ENCODE measurements at places on chromosomes 2 and 18.

- DNase-seq, result no peak
Observed at GRCh38 chr2:200308546-200309295, 2.2 kb downstream of the SPATS2L start.

- no peak for DNase-seq
Observed at GRCh38 chr2:43412114-43412753, 183.6 kb downstream of the THADA start.

DNA sequence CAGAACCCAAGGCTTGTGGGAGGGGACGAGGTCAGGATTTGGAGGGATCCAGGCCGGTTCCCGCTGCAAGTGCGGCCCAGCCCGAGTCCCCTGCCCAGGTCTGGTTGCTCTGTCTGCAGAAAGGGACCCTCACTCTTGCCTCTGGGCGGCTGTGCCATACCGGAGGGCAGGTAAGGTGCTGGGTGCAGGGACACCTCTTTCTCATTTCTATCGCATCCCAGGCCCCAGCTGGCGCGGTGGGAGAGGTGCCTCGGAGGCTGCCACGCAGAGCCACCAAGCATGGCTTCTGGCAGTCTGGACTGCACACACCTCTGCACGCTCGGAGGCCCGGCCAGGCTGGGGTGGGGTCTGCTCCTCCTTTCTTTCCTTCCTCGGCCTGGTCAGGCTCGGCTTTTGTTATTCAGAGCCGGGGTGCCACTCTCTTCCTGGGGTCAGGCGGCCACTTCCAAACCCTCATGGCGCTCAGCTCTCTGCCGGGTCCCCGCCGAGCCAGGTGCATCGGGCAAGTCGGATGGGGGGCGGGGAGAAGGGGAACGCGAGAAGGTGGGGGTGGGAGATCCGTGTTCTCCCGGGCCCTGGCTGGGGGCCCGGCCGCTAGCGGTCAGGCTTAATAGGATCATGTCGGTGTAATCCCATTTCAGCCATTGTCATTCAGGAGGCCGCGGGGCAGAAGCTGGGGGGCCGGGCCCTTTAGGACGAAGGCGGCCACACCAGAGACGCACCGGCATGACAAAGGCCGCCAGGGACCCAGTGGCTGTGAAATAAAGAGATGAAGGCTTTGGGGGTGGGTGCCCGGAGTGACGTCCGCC lies 9.0 kb downstream of the GBX2 start:
- DNase-seq, result no peak

DNA sequence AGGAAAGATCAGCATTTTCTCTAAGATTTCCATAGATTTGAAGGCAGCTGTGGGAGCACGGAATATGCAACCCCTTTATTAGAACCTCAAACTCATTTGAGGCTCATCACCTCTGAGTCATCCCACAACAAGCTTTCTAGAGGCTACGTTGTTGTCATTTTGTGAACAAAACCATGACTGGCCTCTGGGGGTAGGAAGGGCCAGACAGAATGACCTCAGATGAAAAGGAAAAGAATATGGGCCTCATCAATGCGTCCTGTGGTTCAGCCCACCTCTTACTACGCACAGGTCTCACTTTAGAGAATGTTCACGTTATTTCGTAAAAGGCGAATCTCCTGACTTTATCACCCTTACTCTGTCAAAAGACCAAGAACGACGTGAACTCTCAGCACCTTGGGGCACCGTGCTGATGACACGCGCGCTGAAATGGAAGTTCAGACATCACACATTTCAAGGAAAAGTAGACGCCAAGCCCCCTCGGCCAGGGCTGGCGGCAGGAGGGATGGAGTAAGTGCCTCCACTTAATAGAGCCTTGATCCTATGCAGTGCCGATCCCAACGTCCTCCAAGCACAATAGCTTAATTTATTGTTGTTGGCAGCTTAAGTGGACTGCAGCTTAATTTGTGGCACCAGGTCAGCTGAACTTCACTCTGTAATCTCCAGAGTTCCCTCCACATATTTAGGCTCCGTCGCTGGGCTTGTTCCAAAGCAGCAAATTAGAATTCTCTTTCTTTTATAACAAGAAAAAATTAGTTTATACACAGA lies 208.3 kb downstream of the EIPR1 start:
- DNase-seq, result no peak

GRCh38 chr18:35739778-35740177 lies 158.2 kb downstream of the GALNT1 start:
- DNase-seq, result no peak

DNA sequence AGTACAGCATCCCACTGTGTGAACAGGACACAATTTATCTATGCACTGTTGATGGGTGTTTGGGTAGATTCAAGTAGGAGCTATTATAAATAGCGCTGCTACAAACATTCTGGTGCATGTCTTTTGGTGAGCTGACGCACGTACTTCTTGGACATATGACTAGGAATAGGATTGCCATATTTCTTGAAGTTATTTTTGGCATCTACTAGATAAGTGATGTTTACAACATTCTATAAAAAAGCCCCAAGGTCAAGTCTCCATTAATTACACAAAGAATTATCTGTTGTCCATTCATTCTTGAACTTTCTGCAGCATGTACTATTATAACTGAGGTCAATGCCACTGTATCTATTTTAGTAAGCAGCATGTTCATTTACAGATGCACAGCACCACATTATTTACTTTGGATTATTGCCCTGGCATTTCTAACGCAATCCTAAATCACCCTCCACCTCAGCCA lies 225.5 kb upstream of the TMEM200C start:
- no peak for DNase-seq

DNA sequence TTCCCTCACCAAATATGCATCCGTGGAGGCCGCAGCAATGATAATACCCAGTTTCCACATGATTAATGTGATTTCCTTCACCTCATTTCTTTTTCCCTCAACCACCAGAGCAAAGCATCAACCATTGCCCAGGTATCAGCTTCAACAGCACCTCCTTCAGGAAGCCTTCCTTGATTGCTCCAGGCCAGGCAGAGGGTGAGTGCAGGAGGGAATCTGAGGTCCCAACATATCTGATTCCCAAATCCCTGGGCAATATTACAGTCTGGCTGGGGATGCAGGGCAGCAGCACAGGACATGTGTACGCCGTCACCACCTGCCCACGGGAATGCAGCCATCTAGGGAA lies 142.4 kb upstream of the MYCN start:
- no peak for DNase-seq

GRCh38 chr2:134609924-134610513 lies 108.8 kb downstream of the TMEM163 start:
- DNase-seq, result no peak

DNA sequence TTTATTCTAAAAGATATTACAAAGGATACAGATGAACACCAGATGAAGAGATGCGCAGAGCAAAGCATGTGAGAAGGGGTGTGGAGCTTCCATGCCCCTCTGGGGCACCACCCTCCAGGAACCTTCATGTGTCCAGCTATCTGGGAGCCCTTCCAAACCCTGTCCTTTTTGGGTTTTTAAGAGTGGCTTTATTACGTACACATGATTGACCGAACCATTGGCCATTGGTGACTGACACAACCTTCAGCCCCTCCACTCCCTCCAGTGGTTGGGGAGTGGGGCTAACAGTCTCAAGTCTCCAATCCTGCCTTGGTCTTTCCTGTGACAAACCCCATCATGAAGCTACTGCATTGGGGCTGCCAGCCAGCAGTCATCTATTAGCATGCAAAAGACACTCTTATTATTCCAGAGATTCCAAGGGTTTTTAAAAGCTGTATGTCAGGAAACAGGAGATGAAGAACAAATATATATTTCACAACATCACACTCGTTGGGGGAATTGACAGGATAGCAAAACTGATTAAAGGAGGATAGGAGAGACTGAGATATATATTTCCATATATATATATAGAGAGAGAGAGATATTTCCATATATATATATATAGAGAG lies 19.4 kb downstream of the IL1B start:
- DNase-seq, result no peak

GRCh38 chr2:181419129-181419855 lies 37.9 kb upstream of the ITGA4 start:
- DNase-seq, result no peak

- no peak for DNase-seq
Observed at GRCh38 chr2:27977731-27978312, 87.3 kb downstream of the BABAM2 start.

DNA sequence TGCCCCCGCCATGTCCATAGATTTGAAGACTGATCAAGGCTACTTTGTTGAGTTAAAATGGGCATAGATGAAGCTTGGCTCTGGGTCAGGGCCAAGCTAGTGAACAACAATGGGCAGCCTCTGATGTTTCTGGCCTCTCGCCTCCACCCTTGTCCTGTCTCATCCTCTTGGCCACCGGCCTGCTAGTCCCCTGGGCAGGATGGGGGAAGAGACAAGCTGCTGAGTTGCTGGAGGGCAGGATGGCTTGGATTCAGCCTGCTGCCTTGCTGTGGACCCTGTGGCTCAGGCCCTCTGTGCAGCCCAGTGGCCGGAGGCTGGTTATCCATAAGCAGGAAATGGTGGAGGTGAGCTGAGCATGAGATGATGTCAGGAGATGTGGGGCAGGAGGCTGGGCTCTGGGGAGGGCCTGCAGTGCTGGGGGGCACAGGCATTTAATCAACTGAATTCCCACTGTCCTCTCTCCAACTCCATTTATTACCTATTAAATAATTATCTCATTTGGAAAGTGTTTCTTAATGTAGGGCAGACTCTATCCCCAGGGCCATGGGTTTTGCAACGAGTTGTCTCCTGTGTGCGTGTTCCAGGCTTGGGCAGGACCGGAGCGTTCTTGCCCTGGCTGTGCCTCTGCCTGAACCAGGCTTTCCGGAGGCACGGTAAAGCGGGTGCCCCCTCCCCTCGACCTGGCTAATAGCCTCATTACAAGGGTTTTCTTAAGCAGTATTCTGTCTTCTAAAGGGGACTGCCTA lies 122.9 kb downstream of the GLI2 start:
- DNase-seq, result no peak

GRCh38 chr2:46816846-46817726 lies 98.5 kb downstream of the MCFD2 start:
- DNase-seq, result no peak

DNA sequence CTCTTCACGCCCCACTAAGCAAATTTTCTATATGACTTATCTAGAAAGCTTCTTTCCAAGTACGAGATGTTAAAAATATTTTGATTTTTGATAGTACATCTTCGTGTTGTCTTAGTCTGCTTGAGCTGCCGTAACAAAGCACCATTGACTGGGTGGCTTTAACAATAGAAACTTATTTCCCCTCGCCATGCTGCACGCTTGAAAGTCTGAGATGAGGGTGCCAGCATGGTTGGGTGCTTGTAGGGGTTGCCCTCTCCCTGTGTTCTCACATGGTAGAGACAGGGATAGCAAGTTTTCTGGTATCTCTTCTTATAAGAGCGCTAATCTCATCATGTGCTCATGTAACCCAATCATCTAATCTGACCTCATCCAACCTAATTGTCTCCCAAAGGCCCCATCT lies 106.2 kb downstream of the TANC1 start:
- DNase-seq, result no peak

GRCh38 chr2:214127170-214127569 lies 283.7 kb upstream of the VWC2L start:
- no peak for DNase-seq

DNA sequence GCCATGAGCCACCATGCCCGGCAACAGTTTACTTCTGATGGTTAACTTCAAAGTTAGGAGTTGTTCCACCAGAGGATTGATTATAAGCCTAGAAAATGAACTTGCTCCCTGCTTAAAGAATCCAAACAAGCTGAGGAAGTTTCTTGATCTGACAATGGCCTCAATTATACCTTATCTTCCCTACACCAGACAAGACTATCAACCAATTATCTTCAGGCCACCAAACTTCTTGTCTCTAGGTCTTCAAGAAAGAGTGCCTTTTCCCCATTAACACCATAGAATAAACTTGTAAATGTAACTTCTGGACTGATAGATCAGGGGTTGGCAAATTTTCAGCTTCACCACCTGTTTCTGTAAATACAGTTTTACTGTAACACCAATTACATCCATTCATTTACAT lies 15.0 kb downstream of the ZC3H8 start:
- no peak for DNase-seq

- DNase-seq, result no peak
Observed at GRCh38 chr2:104078431-104079157, 775.3 kb upstream of the POU3F3 start.

DNA sequence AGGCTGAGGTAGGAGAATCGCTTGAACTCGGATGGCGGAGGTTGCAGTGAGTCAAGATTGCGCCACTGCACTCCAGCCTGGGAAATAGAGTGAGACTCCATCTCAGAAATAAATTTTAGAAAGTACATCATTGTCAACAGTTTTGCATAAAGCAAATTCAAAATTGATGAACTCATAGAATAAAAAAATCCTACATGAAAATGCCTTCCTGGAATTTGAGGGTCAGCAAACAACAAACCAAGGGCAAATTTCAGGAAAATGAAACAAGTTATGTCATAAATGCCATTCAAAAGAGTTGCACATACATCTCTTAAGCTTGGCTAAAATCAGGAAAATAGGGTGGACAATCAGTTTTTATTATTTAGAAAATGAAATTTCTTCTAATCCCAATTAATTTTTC lies 45.1 kb downstream of the COL5A2 start:
- no peak for DNase-seq

DNA sequence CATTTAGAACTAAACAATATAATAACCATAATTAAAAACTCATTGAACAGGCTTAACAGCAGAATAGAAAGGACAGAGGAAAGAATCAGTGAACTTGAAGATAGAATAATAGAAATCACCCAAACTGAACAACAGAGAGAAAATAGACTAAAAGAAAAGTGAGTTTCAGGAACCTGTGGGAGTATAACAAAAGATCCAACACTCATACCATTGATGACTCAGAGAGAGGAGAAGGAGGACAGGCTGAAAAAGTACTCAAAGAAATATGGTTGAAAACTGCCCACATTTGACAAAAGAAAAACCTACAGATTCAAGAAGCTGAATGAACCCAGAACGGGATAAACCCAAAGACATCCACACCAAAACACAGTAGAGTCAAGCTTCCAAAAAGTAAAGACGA lies 54.2 kb upstream of the FMNL2 start:
- DNase-seq, result no peak

DNA sequence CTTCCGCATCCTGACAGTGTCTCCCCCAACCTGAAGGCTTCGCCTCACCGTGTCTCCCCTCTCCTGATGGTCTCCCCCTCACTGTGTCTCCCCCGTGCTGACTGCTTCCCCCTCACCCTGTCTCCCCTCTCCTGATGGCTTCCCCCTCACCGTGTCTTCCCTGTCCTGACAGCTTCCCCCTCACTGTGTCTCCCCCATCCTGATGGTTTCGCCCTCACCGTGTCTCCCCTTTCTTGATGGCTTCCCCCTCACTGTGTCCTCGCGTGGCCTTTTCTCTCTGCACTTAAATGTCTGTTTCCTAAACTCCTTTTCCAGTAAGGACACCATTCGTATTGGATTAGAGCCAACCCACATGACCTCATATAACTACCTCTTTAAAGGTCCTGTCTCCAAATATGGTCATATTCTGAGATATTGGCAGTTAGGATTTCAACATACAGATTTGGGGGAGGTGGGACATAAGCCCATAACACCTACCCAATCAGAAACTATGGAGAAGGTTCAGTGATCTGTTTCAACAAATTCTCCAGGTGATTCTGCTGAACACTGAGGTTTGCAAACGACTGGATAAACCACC lies 47.9 kb upstream of the RAB27B start:
- DNase-seq, result no peak

GRCh38 chr2:222268311-222268990 lies 30.3 kb downstream of the PAX3 start:
- DNase-seq, result no peak

GRCh38 chr2:211225784-211226183 lies 669.4 kb downstream of the CPS1 start:
- DNase-seq, result no peak

- no peak for DNase-seq
Observed at GRCh38 chr2:217950401-217950871, 52.4 kb downstream of the TNS1 start.

GRCh38 chr2:217695033-217695520 lies 307.7 kb downstream of the TNS1 start:
- DNase-seq, result no peak

- no peak for DNase-seq
Observed at GRCh38 chr2:149931486-149931885, 343.9 kb upstream of the MMADHC start.

Data from omental fat pad (tissue), 4 donors.